GM23338 (cell line): ENCODE measurements at places on chromosomes 2 and 18.

DNA sequence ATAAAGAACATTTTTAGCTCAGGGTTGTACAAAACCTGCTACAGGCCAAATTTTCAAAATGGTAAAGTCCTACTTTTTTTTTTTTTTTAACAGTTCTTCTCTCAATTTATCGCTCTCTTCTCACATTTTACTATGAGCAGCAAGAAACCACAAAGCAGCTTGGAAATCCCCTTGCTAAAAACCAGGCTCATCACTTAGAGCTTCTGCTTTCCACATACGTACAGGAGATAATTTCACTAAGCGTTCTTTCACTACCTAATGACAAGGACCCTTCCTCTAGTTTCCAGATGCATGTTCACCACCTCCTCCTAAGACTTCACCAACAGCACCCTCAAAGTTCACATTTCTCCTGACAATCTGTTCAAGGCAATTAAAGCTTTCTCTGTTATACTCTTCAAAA, 294.9 kb upstream of the CYRIA start:
- DNase-seq = no peak

DNA sequence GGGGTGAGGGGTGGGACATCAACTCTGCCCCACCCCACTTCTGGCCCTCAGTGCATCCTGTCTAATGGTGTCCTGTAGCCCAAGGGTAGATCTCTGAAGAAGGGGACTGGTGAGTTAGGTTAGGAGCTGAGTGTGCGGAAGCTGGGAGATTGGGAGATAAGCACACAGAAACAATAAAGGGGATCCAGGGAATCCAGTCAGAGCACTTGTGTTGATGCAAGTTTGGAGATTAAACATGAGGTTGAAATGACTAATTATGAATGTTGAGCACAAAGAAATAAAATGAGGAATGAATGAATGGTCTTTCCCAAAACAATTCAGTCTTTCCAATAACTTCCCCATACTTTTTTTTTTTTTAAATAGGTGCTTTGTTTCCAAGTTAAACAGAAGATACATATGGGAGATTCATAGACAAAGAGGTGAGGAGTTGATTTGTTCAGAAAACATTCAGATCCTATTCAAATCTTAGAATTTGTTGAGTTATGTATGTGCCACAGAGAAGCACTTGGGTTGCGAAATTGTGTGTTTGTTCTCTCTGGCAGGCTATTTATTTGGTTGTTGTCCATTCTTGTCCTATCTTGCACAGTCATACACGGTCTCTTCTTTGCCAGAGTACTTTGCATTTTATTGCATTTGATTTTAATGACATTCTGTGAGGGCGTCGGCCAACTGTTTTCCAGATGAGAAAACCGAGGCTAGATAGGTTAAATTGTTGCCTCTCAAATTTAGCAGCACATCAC, 31.6 kb upstream of the NABP1 start:
- no peak for DNase-seq

GRCh38 chr2:216603010-216603883, 30.0 kb upstream of the IGFBP2 start:
- no peak for DNase-seq

- no peak for DNase-seq
These were observed 5.0 kb downstream of the SPIRE1 start for GRCh38 chr18:12652861-12653401.

DNA sequence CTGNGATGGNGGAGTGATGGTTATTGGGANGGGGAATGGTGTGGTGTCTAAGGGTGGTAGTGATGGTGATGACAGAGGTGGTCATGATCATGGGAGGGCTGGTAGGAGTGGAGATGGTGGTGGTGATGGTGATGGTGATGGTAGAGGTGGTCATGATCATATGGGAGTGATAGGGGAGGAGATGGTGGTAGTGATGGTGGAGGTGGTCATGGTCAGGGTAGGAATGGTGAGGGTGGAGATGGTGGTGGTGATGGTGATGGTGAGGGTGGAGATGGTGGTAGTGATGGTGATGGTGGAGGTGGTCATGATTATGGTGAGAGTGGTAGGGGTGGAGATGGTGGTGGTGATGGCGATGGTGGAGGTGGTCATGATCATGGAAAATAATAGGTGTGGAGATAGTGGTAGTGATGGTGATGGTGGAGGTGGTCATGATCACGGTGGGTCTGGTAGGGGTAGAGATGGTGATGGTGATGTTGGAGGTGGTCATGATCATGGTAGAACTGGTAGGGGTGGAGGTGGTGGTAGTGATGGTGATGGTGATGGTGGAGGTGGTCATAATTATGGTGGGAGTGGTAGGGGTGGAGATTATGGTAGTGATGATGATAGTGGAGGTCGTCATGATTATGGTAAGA, 83.7 kb downstream of the INPP5D start:
- DNase-seq = no peak

- no peak for DNase-seq
These were observed 14.6 kb downstream of the CLASP1 start for GRCh38 chr2:121634354-121635307.

GRCh38 chr2:102138331-102138730, 4.2 kb upstream of the IL1R1 start:
- no peak for DNase-seq
